ENCODE measurements at places on chromosomes 11 and 22.

- no peak for DNase-seq
These were observed 852 bp downstream of the BUD13 start for GRCh38 chr11:116771935-116772334.

- peak; percentile 92 for DNase-seq
These were observed 21.5 kb upstream of the MALAT1 start for GRCh38 chr11:65477149-65477965.

- no peak for DNase-seq
These were observed 3.4 kb upstream of the ZC3H12C start for GRCh38 chr11:110089617-110090282.

DNA sequence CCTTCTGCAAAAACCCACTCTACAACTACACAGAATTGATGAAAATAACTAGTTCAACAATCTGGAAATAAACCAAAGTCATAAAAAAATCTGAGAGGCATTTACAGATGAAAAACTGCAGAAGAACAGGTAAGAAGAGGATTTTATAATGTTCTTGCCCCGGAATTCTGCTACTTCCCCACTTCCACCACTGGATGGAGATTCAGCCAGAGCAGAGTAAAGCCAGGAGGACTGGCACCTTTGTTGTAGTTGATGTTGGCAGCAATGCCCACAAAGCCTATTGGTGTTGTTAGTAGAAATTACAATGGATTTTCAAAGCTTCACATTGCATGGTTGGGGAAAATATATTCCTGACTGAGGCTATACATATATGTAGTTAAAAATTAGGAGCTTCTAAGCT is 640.2 kb downstream of the LRRC4C start:
- no peak for DNase-seq

Data from activated naive CD8-positive, alpha-beta T cell treated with anti-CD3 and anti-CD28 coated beads, Interleukin-2, amount 10 ng/mL, durations not matched to agents 7 days and 5 days (primary cell).